ENCODE measurements at places on chromosomes 1 and 21.

GRCh38 chr1:235072096-235072495 lies 56.5 kb downstream of the TOMM20 start:
- no peak for DNase-seq

DNA sequence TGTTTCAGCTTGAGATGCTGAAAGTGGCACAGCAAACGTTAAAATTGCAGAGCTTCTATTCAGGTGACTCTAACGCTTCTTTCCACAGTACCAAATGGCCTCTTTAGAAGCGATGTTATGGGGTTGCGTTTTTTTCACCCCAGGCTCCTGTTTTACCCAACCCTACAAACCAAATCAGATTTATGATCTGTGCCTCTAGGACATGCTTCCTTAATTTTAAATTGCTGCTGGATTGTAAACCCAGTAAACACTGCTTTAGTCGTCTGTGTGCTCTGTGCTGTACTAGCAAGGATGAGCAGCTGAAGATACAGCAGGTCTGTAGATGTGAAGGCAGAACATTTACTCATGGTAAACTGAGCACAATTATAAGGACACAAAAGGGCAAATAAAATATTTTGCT lies 13.0 kb downstream of the KCNK2 start:
- DNase-seq, result no peak

DNA sequence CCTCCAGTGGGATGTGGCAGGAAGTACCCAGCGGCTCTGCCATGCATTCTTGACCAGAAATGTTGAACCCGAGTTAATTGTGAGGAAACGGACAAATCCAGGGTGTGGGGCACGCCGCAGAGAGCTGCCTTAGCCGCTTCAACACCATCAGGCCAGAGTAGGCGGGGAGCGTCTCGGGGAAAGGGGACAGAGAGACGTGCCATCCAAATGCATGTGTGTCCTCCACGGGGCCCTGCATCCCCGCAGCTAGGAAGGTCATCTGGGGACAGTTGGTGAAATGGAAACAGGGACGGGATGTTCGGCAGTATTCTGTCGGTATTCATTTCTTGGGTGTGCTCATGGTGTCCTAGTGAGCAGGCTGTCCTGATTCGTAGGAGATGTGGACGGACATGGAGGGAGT lies 59.1 kb upstream of the TRAPPC10 start:
- no peak for DNase-seq

DNA sequence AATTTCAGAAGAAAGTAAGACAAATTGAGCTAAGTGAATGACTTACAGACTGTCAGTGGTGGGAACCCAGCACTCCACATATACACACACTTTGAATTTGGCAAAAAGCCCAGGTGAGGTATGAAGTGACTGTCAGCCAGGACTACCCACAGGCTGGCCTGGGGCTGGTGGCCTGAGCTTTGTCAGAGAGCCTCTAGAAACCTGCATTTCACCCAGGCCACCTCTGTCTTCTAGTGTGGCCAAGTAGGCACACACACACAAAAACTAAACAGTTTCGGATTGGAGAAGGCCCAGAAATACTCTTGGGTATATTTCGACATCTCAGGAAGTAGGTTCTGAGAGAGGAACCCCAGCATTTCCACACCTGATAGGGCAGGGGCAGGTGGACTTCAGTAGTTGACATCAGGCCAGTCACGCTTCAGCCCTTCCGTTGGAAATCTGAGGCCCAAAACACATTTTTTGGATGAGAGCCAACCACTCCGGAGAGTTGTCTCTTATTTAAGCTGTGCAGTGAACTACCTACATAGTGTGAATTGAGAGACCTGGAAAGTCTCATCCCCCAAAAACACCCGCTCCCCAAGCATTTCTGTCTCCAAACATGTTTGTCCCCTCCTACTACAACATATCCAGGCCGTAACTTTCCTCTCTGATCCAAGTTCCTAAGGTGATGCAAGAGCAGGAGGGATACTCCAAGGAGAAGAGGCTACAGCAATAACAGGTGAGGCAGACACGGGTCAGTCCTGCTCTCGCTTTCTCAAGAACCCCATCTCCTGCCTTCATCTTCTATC lies 167.2 kb upstream of the PROX1 start:
- no peak for DNase-seq

GRCh38 chr1:181777812-181778211 lies 283.7 kb downstream of the ZNF648 start:
- no peak for DNase-seq

DNA sequence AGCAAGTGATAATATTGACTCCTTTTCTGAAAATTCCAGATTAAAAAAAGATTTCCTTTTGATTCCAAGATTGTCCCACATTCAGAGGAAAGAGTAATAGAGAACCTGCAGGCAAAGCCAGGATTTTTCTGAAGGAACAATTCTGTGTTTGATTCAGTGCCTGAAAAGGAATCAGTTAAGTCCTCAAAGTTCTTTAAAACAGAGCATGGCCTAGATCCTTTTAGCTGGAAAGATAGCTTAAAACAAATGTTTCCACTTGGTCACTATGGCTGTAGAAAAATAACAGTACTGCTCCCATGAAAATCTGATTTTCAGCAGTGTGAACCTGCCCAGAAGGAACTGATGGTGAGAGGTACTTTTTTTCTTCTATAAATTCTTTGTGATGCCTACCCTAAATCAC lies 41.8 kb downstream of the HS2ST1 start:
- DNase-seq, result no peak

- no peak for DNase-seq
Measured at GRCh38 chr1:2991753-2992495, 29.3 kb upstream of the ACTRT2 start.

DNA sequence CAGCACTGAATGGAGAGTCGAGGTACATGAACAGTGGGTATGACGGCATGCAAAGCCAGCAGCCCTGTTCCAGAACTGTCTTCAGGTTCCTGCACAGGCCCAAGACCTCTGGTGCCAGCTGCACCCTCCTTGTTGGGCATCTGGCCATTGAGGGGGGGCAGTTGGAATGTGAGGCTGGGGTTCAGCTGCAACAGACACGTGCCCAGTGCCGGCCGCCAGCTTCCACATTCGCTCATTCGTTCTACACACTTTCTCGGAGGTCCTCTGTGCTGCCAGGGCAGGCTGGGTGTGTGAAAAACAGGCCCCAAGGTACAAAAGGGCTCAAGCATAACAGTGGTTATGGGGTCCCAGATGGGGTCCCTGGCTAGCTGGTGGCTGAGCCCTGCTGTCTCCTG lies 37.9 kb upstream of the SLC19A1 start:
- no peak for DNase-seq

- DNase-seq, result no peak
Measured at GRCh38 chr21:41802684-41803083, 35.8 kb upstream of the RIPK4 start.

DNA sequence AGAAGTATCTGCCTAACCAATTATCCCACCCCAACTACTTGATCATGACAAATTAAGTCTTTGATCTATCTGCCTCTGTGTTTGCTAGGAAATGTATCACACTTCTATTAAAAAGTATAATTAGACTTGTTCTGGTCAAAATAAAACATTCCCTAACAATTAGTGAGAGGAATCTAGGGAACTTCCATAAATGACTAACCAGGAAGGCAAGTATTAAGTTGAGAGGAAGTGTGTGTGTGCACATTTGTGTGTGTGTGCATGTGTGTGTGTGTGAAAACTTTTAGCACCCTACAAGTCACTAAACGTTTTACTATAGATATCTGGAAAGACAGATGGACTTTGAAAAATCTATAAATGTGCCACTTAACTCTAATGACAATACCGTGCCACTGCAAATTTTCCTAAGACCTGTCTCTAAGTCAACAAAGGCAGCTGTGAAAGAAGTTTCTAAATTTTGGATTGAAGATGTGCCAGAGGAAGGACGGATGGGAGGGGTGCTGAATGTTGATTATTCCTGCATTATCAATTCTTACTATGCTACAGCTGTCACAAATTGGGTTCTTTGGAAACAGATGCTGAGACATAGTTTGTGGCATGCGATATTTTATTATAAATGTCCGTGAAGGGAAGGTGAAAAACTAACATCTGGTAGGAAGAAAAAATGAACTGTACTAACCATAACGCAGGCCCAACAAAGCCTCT lies 567.1 kb downstream of the PTPRC start:
- no peak for DNase-seq

GRCh38 chr1:228353601-228354371 lies 52.8 kb downstream of the TRIM11 start:
- no peak for DNase-seq

DNA sequence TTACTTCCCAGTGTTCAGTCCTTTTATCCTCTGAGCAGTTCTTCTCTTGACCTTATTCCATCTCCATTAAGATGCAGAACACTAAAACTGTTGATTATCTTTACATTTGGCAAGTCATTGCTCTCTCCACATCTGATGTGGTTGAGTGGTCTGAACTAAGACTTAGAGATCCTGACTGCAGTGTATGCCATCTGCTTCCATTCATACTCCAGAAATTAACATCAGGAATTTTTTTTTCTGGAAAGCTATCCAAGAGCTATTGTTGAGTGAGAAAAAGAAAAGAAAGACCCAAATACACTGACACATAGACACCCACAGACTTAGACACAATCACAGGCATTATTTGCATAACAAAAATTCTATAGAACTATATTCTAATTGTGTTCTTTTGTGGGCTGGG lies 3.7 kb upstream of the TRIM62 start:
- DNase-seq, result no peak

DNA sequence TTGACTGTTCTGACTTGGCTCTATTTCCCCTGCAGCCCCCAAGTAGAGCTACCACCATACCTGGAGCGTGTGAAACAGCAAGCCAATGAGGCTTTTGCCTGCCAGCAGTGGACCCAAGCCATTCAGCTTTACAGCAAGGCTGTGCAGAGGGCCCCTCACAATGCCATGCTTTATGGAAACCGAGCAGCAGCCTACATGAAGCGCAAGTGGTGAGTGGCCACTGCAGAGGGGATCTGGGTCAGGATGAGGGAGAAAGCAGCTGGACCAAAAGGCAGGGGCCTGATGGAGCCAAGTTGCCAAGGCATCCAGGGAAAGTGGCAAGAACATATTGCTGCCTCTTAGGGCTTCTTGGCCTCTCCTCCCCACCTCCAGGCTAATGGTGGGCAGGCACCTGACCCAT lies 24.1 kb upstream of the TMEM222 start:
- no peak for DNase-seq

GRCh38 chr1:1168451-1169411 lies 4.9 kb upstream of the TTLL10 start:
- no peak for DNase-seq

- DNase-seq, result no peak
Measured at GRCh38 chr1:29532751-29533150, 296.4 kb downstream of the PTPRU start.

- DNase-seq, result no peak
Measured at GRCh38 chr21:35234725-35235124, 185.6 kb upstream of the RUNX1 start.

GRCh38 chr21:19197950-19198349 lies 794.4 kb upstream of the TMPRSS15 start:
- DNase-seq, result no peak

GRCh38 chr1:60160141-60160540 lies 86.6 kb upstream of the C1orf87 start:
- DNase-seq, result no peak

DNA sequence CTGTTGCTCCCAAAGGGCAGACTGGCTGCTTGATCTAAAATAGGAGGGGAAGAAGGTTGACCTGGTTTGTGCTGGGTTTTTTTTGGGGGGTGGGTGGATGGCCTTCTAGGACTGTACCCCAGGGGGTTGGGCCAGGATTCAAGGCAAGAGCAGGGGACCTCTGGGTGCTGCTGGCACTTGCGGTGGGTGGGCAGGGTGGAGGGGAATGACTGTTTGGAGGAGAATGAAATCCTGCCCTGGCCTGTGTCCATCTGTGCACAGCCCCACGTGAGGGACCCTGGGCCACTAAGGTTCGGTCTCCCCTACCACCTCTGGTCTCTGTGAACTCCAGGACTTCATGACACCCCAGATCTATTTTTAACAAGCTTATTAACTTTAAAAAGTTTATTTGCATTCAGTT lies 414.2 kb downstream of the PTPRU start:
- no peak for DNase-seq

DNA sequence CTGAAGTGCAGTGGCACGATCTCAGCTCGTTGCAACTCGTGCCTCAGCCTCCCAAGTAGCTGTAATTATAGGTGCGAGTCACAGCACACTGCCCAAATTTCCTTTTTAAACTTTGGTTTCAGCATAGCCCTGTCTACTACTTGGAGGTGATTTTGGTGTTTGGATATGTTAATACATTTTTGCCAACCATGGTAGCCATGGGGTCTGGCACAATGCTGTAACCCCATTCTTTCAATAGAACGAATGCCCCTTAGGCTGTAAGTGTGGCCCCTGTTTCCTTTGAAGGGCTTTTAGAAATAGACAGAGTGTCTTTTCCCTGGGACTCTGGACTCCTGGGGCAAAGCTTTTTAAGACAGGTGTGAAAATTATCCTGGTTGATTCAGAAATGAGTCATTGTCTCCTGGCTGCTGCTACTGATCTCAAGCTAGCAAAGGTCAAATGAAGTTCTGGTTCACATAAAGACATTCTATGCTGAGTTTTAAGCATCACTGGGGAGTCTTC lies 141.1 kb upstream of the RUNX1 start:
- DNase-seq, result no peak

- DNase-seq, result no peak
Measured at GRCh38 chr21:42022091-42022430, 11.9 kb upstream of the ZBTB21 start.

DNA sequence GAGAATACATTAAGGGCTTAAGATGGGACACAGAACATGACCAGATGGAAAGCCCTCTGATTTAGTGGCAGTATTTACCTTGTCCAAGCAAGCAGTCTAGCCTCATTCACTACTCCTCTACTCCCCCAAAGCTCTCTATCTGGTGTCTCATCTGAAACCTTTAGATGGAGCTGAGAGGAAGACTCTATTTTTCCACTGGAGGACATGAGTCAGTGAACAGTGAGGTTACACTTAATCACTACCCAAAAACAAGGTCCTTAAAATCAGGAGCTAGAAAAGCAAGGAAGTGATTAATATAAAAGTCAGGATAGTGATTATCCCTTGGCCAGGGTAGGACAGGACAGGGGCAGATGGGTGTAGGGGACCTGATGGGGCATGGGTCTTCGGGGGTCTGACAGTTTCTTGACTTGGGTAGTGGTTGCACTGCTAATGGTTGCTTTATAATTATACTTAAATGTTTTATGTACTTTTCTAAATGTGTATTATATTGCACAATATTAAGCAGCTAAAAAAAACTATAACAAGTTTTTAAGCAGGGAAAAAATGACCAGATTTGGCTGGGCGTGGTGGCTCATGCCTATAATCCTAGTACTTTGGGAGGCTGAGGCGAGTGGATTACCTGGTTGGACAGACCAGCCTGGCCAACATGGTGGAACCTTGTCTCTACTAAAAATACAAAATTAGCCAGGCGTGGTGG lies 3.0 kb downstream of the PTPN22 start:
- DNase-seq, result no peak

- DNase-seq, result no peak
Measured at GRCh38 chr21:38637161-38637560, 138.9 kb upstream of the ERG start.
